Stimulated activated CD4-positive, alpha-beta T cell treated with anti-CD3 and anti-CD28 coated beads, Interleukin-1b, Interleukin-23, amount 100 ng/mL, for 1 hour (primary cell): ENCODE measurements at places on chromosomes 12 and 14.

DNA sequence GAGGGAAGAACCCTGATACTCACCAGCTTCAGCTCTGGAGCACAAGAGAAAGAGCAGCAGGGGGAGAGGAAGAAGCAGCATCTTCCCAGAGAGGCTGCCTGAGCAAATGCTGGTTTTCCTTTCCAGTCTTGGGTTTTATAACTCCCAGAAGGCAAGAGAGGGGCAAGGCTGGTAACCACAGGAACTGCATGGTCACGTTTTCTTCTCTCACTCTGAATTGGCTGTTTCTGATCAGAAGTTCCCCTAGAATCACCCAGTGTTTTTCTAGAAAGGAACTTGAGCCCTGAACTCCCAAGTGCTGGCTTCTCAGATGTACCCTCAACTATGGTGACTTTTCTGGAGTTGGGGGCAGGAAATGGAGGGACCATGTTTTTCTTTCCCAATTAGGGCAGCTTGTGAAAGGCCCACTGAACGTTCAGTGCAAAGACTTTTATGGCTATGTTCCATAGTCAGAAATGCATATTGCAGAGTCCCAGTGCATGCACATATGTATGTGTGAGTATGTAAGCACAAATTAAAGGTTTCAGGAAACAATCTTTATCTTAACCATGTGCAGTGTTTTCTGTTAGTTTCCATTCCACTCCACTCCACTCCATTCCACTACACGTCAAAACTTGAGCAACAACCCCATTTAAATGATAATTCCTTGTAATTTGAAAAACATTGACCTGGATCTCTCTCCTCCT lies at the start of gene CMA1:
Gene CMA1 (minus strand): TSS at position 111 of the 686 bp plus-strand sequence. CDS start 30 bp downstream, at position 81.
- DNase-seq, result no peak

- DNase-seq, result no peak
Observed at GRCh38 chr12:76515271-76515670, 44.3 kb downstream of the OSBPL8 start.

- DNase-seq, result no peak
Observed at GRCh38 chr12:123961585-123962345, 10.9 kb downstream of the CCDC92 start.

- DNase-seq, result peak; percentile 40
Observed at GRCh38 chr14:89720741-89721729, 233.5 kb downstream of the EFCAB11 start.

DNA sequence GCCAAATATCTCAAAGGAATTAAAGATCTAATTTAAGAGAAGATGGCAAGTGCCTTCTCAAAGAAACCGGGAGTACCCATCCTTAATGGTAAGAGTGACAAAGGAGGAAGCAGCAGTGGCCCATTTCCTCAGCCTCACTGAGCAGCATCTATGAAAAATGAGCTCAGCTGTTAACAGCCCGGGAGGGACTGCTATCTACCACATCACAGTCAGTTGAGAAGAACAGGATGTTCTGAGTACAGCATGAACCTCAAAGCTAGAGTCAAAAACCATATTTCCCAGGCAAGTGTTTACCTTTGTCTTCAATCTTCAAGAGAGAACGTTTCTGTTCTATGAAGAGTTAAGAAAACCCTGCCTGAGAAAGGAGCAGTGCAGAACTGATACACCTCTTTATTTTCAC lies 115.0 kb downstream of the BTG1 start:
- no peak for DNase-seq

DNA sequence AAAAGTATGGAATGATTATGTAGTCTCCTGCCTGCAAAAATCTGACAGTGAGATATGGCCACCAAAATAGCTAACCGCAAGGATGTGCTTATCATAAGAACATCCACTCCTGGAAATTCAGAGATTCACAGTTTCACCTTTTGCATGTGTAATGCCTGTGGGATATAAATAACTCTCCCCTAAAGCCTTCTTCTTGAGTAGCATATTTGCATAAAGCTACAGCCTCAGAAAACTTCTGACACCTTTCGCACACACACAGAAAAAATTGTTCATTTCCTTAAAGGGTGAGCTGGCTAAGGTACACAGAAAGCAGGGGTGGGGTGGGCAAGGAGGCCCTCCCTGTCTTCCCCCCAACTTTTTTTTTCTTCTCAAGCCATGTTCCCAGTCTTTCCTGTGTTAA lies 3.1 kb upstream of the IGF1 start:
- DNase-seq, result no peak

DNA sequence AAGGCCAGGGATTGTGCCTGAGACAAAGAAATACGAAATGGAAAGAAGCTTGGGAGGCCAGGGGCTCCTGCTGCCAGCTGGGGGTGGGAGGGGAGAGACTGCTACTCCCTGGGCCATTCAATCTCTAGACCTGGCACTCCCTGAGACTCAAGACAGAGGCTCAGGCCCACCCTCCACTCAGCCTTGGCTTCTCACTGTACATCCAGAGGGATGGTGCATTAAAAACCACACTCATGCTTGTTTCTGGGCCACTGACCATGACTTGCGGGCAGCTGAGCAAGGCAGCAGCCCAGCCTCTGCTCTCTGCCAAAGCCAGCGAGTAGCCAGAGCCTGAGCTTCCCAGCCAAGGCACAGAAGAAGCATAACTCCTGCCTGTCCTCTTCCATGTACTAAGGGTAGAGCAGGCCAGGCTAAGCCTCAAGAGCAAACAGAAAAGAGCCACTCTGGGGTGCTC lies 41.5 kb downstream of the PITPNM2 start:
- no peak for DNase-seq

DNA sequence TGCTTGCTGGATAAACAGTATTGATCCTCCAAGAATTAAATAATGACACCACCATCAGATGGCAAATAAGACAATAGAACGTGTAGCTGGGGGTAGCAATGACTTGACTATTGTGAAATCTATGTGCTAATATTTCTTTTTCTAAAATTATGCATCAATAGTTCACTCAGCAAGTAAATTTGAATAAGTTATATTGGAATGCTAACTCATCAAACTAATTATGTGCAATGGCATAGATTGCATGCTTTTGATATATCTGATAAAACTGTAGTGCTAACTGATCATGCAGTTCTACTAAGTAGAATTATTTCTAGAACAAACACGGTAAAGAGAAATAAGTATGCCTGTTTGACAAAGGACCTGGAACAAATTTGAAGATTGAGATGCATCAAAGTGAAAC lies 474.4 kb downstream of the NOVA1 start:
- DNase-seq, result no peak

DNA sequence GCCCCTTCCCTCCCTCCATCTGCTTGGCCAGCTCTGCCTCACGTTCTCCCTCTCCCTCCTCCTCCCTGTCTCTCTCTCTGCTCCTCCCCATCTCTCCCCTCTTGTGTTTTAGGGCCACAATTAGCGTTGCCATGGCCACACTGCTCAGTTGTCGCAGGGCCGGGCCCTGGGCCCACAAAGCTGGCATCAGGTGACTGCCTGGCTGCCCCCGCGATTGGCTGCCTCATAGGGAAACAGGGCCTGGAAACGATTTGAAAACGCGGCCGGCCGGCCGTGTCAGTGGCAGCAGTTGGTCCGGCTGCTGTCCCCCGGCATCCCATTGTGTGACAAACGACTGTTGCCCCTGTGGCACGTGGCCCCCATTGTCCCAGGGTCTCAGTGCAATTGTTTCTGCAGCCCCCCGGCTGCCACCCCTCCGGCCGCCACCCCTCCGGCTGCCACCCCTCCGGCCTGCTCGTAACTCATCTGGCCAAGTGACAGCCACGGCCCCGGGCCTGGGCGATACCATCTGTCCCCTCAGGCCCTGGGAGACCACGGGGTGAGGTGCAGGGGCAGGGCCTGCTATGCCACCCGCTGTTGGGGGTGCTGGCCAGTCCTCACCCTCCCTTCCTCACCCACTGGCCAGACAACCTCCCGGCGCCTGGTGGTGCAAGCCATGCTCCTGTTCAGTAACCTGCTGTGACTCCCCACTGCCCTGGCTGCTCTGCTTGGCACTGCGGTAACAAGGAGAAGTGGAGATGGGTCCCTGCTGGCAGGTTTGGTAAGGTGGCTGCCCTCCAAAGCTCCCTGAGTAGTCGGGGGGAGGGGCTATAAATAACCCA lies 17.4 kb downstream of the FOXN4 start:
- DNase-seq, result no peak

DNA sequence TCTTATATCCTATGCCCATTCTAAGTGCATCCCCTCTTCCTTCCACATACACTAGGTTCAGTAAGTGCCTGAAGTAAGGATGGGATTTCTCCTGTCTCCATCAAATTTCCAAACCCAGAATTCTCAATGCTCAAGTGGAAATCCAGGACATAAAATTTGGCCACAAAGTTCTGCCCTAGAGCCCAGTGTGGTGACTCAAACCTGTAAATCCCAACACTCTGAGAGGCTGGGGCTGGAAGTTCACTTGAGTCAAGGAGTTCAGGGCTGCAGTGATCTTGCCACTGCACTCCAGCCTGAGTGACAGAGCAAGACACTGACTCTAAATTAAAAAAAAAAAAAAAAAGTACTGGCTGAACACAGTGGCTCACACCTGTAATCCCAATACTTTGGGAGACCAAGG lies 4.5 kb upstream of the ARF3 start:
- no peak for DNase-seq

DNA sequence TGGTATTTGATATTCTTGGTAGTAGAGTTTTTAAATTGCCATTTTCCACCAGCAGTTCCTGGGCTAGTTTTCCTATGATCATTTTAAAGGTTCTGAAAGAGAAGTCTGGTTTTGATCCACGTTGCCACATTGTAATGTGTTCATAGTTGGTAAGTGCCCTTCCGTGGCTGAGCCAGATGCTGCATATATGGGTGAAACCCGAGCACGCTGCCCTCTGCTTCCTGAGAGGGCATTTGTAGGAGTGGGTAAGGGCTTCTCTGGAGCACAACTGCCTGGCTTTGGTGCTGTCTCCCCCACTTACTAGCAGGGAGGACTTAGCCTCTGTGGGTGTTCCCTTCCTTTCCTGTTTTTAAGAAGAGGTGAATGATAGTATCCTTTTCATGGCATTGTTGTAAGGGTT lies 7.1 kb downstream of the SNRNP35 start:
- no peak for DNase-seq

GRCh38 chr12:42234970-42235369 lies 3.1 kb downstream of the YAF2 start:
- DNase-seq, result no peak

DNA sequence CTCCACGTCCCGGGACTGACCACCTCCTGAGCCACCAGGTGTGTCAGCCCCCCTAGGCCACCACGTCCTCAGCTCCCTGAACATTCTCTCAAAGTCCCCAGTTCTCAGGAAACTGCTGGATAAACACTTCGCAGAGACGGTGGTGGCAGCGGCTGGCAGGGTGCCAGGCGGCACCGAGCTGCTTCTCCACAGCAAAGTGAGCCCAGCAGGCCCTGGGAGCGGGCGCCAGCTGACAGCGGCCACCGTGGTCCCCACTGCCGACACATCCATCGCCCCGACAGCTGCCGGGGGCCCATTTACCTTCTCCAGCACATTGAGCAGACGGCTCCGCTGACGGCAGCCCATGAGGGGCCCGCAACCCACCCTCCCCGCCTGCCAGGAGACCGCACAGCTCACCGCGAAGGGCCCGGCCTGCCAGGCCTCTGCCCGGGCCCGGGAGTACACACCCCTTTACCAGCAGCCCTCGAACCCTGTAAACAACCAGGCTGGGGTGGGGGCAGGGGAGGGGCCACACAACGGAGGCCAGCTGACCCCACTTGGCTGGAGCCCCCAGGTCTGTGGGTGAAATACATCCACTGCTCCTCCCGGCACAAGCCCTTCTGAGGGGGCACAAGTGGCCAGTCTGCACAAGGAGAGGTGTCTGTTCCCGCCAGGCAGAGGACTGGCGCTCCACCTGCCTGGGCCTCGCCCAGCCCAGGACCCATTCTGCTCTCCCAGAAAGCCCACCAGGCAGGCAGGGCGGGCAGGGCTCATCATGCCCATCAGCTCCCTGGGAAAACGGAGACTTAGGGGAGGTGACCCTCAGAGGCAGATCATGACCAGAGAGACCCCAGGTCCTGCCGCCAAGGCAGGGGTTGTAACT lies 10.5 kb downstream of the AKT1 start:
- no peak for DNase-seq

DNA sequence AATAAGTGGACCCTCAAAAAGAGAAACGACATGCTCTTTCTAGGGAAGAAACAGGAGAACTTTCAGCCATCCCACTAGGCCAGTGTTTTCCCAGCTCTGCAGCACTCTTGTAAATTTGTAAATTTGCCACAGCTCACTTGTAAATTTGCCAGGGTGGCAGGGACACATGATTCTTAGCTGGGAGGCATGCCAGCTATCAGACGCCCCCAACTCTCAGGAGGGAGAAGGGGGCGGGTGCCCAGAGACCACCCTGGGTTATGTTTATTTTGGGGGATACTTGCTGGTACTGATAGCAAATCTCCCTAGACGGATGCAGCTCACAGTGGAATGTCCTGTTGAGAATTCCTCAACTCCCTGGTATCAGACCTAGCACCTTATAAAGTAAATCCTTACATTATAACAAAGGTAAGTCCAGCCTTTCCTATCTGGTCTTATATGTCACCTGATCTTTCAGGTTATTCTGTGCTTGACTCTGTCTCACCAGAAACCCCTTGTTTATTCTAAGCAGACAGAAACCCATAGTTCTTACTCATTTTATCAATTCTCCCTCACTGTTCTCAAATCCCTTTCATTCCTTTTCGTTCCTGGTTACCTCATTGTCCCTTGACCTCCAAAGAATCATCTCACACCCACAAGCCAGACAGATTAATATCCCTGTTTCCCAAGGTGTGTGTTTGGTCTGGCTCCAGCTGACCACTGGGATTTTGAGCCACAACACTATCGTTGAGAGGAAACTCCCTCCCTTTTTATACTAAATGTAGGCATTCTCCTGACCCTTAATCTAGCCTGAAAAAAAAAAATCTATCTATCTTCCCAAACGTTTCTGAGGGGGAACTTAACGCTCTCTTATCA lies 69.3 kb upstream of the HMGA2 start:
- no peak for DNase-seq

- peak; percentile 82 for DNase-seq
Observed at GRCh38 chr14:74608959-74609611, 3.0 kb downstream of the LTBP2 start.

DNA sequence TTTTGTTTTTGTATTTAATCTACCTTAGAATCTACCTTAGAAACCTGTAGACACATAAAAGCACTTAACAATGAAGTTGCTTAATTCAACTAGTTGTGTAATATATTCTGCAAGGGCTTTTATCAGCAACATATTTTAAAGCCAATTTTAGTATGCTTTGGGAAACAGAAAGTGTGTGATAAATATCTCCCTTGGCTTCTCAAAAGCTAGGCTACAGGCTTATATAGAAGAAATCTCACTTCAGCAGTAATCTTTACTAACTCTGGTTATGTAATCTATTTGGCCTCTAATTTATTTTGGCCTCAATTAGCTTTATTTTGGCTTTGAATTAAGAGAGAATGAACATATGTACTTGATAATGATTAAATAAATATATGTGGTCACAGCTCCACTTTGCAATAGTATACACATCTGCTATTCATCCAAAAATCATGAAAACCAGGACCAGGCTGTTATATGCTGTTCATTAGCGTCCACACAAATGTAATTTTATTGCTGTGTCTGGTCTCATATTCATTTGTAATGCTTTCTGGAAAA lies 37.2 kb downstream of the LRP6 start:
- no peak for DNase-seq

- no peak for DNase-seq
Observed at GRCh38 chr12:131829791-131830334, 1.7 kb downstream of the MMP17 start.

GRCh38 chr12:3480764-3481163 lies 10.2 kb upstream of the PRMT8 start:
- no peak for DNase-seq
